ENCODE measurements at places on chromosomes 6 and 20. TPM values are rescaled to one million over a fixed set of nuclear protein-coding genes. Genes with fewer than 3 reads are reported as not detected.

- DNase-seq, result no peak
These were observed 8.2 kb upstream of the RPS6KA2 start for GRCh38 chr6:166635013-166635970.

GRCh38 chr6:150783813-150784212 lies 81.7 kb upstream of the MTHFD1L start:
- no peak for DNase-seq

GRCh38 chr6:141402489-141402888 lies 730.2 kb upstream of the GJE1 start:
- DNase-seq, result no peak

GRCh38 chr6:169843991-169844390 lies 92.6 kb downstream of the ERMARD start:
- no peak for DNase-seq

DNA sequence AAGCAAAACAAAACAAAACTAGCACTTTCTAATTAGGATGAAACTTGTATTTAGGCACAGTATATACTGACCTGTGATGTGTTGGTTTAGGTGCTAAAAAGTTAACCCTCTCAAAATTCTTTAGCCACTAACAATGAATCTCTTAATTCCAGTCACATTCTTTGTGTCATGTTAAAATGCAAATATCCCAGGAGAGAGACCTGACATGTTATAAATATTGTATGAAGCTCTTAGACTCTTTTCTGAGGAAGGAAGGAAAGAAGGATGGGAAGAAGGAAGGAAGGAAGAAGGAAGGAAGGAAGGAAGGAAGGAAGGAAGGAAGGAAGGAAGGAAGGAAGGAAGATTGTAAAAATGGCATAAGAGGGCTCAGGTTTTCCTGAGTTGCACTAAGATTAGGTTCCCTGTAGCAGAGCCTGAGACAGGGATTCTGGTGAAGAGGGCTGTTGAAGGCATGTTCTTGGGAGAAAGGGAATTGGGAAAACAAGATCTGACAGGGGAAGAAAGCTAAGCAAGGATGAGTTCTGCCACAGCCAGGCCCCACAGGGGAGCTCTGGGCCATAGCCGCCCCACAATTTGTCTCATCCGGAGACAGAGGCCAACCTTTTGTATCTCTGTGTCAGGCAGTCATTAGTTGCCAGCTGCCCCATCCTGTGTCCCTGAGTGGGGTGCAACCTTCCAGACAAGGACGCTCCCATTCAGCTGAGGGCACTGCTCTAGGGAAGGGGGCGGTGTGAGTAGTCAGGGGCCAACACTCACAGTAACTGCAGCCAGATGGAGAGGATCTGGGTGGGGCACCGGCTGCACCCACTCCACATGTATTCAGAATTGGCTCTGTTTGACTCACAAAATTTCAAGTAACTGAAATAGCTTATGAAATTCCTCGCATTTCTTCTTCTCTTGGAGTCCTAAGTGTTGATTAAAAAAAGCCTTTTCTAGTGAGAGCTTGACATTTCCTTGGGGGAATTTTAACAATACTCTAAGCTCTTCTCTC lies 189.3 kb upstream of the ARG1 start:
- no peak for DNase-seq

GRCh38 chr6:28794175-28795002 lies 129.4 kb downstream of the TRIM27 start:
- peak; percentile 46 for DNase-seq

- no peak for DNase-seq
These were observed 157.9 kb upstream of the MARCKS start for GRCh38 chr6:113699239-113699638.

DNA sequence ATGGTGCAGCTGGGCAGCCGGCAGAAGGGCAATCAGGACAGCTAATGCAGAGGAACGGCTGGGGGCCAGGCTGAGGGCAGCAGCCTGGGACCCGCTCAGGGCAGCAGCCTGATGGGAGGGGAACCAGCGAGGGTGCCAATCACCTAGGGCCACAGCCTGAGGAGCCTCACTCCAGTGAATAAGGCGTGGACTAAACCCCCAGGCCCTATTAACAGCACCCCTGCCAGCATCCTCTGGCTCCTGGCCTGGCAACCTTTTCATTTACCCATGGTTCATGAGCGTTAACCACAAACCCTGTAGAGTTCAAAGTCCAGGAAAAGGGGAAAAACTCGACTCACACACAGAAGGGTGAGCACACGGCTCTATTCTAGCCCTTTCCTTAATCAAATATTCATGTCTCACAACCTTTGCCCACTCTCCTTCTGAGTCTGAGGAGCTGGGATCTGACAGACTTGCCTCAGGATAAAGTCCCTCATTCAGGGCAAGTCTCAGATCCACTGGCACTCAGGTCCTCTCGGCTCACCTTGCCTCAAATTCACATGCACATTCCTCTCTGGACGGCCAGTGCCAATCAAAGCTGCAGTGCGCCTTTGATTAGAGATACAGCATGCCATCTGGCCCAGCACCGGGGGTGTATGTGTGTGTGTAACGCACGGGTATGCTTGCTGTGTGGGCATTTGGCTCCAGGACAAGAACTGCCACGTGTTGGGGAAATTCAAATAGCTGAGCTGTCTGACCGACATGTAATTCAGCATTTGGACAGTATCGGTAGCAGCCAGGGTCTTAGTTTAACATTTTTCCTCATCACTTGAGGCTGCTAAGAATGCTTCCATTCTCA lies 86.9 kb upstream of the TRAF3IP2 start:
- no peak for DNase-seq

- DNase-seq, result no peak
These were observed 383.7 kb upstream of the CDH4 start for GRCh38 chr20:60868316-60868891.

- no peak for DNase-seq
These were observed 240.4 kb upstream of the MARCKS start for GRCh38 chr6:113616701-113617274.

- no peak for DNase-seq
These were observed 40.4 kb upstream of the TBC1D7 start for GRCh38 chr6:13368731-13369115.

The ID1 gene
- 167 TPM for total RNA-seq

The HLA-B gene
- total RNA-seq, result 11.5 TPM

The ZNF322 gene
- 31.2 TPM for total RNA-seq
